HT1080 (cell line): ENCODE measurements at places on chromosomes 4 and X. TPM values are rescaled to one million over a fixed set of nuclear protein-coding genes. Genes with fewer than 3 reads are reported as not detected.

Gene PAK3
- 0.03 TPM in 1 of 2 replicates, not detected in the other for total RNA-seq

GRCh38 chr4:136636155-136636554 is 896.1 kb downstream of the PCDH18 start:
- no peak for DNase-seq

- peak; percentile 78 for DNase-seq
Measured at GRCh38 chr4:182978152-182978827, 61.1 kb upstream of the DCTD start.

Gene APELA
- total RNA-seq: not detected in 2 replicates

Gene SLC10A4
- total RNA-seq: 1.00 and 1.1 TPM in 2 replicates

GRCh38 chr4:139779691-139780090 is 114.1 kb downstream of the MGST2 start:
- DNase-seq: no peak

Gene FRG1
- 41.2 and 46.0 TPM in 2 replicates for total RNA-seq

DNA sequence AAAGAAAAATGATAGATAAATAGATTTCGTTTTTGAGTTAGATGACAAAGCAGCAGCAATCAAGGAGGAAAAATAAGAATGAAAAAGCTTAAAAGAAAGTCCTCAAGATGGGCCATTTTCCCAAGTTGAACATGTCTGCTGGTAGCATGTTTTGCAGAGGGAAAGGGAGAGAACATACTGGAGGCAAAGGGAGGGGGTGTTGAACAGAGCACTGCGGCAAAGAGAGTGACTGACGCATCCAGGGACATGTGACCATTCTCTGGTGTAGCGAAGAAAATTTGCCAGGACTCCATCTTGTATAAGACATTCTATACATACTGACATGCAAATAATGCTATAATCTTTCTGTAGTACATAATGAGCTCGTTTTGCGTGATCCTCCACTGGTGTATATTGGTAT is 1.2 kb downstream of the LINC00632 start:
- DNase-seq: peak; percentile 78

Gene EMCN
- not detected in 2 replicates for total RNA-seq

DNA sequence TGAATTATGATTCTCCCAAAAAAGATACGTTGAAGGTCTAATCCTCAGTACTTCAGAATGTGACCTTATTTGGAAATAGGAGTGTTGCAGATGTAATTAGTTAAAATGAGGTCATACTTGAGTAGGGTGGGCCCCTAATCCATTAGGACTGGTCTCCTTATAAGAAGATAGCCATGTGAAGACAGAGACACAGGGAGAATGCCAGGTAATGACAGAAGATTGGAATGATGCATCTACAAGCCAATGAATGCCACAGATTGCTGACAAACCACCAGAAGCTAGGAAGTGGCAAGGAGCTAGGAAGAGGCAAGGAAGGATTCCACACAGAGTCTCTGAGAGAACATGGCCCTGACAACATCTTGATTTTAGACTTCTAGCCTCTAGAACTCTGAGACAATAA is 7.4 kb upstream of the RPS6KA3 start:
- DNase-seq: no peak

DNA sequence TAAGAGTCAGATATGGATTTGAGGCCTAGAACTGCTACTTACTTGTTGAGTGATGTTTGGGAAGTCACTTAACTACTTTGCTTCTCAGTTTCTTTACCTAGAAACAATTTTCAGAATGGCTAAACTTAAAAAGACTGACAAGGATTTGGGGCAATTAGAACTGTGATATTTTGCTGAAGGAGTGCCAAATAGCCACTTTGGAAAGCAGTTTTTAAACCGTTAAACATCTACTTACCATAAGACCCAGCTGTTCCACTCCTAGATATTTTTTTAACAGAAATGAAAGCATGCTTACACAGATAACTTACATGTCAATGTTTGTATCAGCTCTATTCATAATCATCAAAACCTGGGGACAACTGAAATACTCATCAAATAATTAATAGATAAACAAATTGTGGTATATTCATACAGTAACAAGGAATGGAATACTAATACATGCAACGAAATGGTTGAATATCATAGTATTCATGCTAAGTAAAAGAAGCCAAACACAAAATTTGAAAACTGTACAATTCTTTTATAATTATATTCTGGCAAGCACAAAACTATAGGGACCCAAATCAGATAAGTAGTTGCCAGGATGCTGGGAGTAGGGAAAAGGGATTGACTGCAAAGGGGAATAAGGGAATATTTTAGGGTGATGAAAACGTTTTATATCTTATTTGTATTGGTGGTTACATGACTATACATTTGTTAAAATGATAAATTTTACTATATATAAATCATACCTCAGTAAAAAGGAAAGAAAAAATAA is 24.0 kb downstream of the RPA4 start:
- DNase-seq: no peak

DNA sequence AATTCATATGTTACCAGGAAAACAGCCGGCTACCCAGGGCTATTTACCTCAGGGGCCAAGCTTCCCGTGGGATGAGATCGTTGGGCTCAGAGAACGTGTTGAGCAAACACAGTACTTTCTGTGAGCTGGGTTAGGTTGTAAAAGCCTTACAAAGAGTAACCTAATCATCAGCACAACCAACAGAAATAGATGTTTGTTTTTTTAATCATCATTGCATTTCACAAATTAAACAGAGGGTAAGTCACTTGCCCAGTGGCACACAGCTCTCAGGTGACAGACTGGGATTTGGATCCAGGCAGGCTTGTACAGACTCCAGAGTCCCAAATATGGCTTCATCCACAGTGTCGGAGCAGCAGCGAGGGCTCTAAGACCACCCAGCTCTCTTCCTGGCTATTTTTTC is 20.1 kb downstream of the SPON2 start:
- no peak for DNase-seq

Gene NXF2
- 0.30 and 0.76 TPM in 2 replicates for total RNA-seq

- DNase-seq: peak; percentile 50
Measured at GRCh38 chrX:132615391-132616131, 126.7 kb upstream of the MBNL3 start.

DNA sequence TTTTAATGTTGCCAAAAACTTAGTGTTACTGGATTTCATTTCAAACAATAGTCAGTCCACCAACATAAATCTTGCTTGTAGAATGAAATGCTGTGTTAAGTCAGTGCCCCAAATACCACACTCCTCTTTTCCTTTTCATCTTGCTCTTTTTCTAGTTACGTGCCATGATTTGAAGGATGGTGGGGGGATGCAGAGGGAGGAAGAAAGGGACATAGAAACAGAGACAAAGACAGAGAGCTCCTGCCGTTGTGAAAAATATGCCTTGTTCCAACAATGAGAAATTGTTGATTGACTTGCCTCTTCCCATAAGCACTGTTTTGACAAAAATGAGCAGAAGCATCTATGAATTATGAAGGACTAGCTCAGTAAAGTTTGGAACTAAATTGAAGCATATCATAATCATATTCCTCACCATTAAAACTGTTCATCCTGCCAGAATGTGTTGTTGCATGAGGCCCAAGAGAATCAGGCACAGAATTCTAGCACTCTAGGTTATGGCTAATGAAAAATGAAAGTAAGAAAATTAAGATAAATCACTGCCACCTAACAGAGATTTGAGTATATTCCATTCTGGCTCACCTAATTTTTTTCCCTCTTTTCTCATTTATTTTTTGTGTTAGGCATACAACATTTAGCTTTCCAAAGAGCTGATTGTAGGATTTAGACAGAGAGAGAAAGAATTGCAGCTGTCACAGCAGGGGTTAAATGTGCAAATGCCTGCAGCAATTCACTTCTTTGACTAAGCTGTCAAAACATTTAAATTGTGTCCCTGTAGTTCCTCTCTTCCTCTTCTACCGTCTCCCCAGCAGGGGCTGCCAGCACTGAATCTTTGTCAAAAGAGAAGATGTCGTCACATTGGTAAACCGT is 111.6 kb upstream of the PTPN13 start:
- no peak for DNase-seq

DNA sequence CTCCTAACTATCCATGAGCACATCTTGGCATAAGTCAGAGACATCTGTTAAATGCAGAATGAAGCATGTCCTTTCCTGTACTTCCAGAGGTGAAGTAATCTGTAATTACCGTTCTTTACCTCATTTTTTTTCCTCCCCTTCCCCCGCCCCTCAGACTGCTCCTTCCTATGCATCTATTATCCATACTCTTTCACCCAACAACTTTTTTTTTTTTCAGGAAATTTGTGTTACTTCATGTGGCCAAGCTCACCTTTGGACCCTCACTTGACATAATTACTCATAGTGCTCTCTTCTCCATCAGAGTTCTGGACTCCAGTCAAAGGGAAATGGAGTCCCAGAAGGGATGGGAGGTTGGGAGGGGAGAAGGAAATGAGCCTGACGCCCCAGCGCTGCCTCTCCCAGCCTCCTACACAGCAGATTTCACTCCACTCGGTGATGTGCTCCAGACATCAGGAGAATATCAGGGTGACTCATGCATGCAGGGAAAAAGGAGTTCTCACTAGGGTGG is 568.8 kb downstream of the STIM2 start:
- peak; percentile 29 for DNase-seq
